Hypothalamus (tissue), 51 donors: ENCODE measurements at places on chromosomes 12 and 14.

DNA sequence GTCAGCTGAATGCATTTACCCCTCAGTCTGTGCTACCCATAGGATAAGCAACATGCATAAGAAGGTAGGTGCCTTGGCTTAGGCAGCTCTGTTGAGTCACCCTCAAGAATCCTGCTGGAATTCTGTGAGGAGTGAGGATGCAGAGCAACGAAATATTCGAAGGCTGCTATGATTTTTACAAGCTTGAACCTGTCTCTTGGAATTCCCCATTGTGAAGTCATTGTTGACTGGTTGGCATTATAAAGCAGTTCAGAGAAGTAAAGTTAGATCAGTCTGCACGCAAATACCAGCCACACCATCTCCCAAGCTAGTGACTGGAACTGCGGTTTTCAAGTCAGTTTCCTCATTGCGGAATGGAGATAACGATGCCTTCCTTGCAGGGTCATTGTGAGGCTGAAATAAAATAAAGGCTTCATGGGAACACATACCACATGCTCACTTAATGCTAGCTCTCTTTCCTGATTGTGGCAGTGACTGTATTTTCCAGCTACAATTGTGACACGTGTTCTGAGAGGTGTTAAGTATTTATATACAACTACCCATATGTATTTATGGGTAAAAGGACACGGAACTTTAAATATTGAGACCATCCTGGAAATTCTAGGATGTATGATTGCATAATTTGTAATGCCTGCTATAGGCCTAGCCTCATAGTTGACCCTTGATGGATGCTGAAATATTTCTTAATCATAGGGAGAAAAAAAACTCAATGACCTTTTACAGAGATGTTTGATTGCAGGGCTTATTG, 96.7 kb downstream of the ETV6 start:
- no peak for DNase-seq

DNA sequence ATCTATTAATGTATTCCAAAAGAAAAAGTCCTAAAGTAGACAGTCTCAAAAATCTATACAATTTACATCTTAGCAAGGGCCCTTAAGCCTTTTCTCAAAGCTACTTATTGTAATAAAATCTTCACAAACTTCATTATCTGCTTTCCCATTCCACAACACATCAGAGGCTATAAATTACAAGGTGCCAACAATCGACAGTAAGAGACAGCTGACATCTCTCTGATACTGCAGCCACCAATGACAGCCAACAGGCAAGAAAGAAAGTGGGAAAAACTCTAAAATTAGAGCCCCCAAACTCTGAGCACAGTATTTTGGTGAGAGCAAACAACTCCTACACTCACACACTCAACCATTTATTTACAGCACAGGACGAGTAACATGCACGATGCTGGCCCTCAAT, 2.2 kb downstream of the ANGEL1 start:
- no peak for DNase-seq

DNA sequence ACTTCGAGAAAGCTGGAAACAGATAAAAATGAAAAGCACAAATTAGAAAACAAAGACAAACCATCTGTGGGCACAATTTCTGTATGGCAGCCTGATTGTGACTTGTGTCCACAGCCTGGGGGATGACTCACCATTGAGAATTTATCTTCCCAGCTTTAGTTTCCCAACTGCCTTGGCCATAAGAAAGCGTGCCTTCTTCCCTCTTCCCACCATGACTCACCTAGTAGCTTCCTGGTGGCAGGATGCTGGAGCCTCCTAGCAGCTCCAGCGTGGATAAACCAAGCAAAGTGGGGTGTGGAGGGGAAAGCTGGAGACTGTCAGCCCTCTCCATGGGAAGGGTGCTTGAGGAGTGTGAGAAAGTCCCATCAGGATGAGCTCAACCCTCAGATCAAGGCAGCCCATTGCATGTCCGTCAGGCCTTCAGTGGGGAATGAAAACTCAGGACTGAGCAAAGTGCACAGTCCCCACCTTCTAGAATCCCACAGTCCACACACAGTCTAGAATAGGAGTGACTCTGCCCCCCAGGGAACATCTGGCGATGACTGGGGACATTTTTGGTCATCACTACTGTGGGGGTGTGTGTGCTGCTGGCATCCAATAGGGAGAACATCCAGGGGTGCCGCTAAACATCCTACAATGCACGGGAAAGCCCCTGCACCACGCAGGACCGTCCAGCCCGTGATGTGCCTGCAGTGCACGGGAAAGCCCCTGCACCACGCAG, 22.4 kb upstream of the SERPINA6 start:
- DNase-seq, result no peak

DNA sequence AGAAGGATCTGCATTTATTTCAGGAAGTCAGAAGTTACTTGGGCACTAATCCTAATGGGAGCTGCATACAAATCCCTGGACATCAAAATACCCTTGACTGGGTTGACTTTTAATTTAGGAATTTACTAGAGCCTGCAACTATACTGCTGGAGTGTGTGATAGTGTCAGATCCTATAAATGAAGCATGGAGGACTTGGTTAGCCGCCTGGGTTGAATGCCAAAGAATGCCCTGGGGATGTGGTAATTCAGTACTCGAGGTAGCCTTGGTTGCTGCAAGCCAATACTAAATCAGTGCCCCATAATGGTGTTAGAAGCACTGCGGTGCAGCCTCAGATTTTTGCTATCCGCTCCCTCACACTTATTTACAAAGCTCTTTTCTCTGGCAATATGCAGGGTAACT, 184.9 kb downstream of the CAPZA3 start:
- no peak for DNase-seq
